ENCODE measurements at places on chromosomes 4 and X.

DNA sequence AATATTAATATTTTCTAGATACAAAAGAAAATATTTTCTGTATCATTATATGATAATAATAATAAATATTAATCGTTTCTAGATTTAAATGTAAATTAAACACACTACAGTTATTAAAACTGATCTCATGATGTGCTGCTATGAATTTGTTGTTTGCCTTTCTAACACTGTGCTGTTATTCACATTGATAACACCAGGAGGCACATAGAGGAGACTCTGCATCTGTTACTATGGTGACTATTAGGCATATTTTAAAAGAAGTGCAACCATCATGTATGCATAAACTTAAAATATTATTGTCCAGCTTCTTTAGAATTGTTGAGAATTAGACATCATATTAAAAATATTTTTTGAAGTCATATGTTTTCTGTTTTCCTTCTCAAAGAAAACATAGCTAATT is 11.8 kb upstream of the PDGFC start:
- peak; percentile 34 for DNase-seq

- DNase-seq, result peak; percentile 61
These were observed 30.7 kb upstream of the SMARCA5 start for GRCh38 chr4:143482840-143483239.

GRCh38 chrX:122625239-122625638 is 558.8 kb upstream of the GRIA3 start:
- DNase-seq, result no peak

DNA sequence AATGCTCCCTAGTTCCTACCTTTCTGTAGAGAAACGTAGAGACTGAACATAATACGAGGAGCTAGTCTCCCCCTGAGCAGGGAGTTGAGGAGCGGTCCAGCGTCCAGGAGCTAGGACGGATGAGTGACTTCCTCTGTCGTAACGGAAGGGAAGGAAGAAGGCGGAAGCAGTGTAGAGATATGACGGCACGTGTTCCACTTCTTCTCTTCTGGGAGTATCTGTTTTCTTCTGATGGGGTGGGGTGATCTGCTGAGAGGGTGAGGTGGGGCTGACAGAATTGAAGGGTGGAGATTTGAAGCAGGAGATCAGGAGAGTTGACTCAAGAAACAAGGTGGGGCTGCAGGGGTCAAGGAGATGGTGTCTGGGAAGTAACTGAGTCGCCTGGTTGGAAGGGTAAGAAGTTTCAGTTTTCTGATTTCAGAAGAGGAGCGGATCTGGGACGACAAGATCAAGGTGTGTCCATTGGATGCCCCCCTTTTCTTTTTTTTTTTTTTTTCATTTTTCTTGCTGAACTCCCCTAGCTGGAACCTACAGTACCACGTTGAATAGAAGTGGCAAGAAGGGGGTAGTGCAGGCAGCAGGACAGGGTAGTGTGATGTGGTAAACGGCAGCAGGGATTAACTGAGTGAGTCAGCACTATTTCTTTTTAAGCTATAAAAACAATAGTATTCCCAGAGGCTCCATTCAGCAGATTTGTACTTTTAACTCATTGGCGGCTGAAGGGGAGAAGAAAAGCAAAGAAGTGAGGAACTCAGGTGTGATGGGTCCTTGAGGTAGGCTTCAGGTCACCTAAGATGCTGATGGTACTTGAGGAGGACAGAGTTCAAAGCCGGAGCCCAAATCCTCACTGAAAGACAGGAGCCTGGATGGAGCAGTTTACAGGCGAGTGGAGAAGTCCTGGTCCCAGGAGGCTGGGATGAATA is 50.8 kb upstream of the SETD7 start:
- peak; percentile 56 for DNase-seq

DNA sequence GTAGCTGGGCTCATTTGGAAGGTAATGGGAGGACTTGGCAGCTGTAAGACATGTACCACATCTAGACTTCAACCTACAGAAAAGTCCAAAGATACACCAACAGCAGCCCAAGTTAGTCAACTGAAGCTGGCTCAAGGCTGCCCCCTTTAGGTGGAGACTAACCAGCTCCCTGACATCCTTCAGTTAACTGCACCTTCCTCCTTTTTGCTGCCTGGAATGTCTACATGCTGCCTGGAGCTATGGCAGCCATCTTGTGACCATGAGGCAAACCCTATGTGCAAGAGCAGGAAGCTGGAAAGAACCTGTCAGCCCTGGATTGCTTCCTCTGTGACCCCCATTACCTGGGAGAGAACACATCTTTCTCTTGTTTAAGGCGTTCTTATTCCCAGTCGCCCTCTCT is 25.8 kb downstream of the ARSD start:
- DNase-seq, result peak; percentile 8

- no peak for DNase-seq
These were observed 37.7 kb downstream of the BCLAF3 start for GRCh38 chrX:19953145-19953544.

DNA sequence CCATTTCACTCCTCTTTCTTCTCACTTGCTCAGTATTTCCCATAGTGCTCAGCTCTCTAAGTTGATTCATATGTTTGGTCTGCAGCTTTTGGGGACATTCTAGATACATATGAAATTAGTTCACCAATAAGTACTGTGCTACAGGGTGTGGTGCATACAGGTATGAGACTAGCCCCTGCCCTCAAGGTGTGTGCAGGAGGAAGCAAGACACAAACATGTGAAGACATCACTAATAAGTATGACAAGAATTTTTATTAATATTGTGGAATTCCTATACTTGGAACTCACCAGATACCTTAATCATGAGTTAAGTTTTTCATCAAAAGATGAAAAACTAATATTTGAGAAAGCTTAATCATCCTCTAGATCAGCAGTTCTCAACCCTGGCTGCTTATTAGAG is 505.2 kb downstream of the ZNF674 start:
- no peak for DNase-seq

DNA sequence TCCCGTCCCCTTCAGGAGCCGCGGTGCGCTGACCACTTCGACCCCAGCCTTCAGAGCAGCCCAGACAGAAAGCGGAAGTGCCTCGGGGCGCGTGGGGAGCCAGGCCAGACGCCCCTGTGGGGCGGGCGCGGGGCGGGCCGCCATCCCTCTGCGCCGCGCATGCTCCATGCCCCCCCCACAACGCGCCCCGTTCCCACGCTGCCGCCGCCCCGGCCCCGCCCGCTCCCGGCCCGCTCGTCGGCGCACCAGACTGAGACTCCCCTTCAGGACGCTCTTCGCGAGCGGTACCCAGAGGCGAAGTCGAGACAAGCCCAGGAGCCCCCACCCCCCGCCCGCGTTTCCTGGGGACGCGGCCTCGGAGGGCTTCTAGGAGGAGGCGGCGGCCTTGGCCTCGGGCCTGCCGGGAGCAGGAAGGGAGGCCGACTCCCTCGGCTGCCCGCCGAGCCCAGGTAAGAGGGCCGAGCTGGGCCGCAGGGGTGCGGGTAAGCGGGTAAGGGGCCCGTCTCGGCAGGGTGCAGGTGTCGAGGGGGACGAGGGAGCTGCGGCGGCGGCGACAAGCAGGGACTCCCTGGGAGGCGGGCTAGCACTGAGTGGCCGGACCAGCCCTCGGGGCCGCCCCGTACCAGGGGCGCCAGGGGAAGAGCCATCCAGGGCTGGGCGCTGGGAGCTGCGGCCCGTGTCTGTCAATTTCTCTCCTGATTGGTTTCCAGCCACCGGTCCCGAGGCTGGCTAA is at the start of gene ZFP92:
ZFP92 (plus strand) TSS at position 218 of the 733 bp plus-strand sequence. CDS start 6,851 bp downstream, outside the sequence.
- DNase-seq, result peak; percentile 19

DNA sequence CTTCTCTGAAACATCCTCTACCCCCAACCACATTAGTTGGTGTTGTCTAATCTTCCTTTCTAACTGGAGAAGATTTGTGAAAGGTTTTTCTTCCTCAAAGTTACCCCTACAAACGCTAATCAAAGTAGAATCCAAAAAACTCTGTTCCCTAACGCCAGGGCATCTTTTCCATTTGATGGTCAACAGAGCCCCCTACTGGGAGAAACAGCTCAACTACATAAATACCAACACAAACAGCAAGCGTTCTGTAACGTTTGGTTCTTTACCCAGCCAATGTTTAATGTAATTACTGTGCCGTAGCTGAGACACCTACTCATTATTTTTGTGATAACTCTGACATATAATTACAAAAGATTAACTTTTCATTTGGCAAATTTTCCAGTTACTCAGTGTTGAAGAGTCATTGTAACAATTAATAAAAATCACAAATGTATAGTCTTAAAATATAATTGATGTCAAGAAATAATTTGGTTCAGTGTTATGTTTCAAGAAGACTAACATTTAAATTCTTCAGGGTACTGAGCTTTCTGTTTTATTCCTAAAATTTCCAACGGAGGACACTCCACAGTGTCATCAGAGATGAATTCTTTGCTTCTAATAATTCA is 94.9 kb upstream of the TBC1D9 start:
- peak; percentile 72 for DNase-seq

- DNase-seq, result no peak
These were observed 105.8 kb downstream of the POLA1 start for GRCh38 chrX:24799565-24799964.

DNA sequence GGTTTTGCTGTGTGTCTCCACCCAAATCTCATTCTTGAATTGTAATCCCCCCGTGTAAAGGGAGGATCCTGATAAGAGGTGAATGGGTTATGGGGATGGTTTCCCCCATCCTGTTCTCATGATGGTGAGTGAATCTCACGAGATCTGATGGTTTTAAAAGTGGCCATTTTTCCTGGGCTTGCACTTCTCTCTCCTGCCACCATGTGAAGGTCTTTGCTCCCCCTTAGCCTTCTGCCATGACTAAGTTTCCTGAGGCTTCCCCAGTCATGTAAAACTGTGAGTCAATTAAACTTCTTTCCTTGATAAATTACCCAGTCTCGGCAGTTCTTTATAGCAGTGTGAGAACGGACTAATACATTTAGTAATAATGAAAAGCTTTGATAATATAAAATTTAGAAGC is 46.9 kb downstream of the ANTXR2 start:
- DNase-seq, result no peak

DNA sequence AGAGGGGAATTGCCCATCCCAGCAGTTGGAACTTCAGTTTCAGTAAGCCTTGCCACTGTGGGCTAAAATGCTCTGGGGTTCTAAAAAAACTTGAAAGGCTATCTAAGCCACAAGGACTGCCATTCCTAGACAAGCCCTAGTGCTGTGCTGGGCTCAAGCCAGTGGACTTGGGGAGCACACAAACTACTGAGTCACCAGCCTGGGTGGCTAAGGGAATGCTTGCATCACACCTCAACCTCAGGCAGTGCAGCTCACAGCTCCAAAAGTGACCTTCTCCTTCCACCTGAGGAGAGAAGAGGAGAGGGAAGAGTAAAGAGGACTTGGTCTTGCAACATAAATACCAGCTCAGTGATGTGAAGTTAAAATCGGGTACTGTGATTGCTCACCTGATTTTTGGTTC is 116.7 kb upstream of the GLRA2 start:
- DNase-seq, result no peak

DNA sequence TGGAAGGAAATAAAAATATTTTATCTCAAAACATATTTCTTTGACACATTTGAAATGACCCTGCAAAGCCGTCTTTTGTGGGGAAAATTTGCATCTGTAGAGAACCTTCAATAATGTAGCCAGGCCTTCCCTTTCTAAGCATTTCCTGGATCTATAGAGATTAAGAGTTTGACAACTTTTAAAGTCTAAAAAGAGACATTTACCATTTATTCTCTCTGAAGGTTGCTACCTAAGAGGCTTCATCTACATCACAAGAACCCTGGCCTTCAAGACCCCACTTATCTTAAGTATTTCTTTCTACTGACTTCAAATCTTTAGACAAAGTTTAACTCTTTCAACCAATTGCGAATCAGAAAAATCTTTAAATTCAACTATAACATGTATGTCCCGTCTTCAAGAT is 1639.8 kb downstream of the RPA4 start:
- DNase-seq, result no peak

GRCh38 chr4:15653864-15654592 is 1.1 kb downstream of the FBXL5 start:
- peak; percentile 29 for DNase-seq

DNA sequence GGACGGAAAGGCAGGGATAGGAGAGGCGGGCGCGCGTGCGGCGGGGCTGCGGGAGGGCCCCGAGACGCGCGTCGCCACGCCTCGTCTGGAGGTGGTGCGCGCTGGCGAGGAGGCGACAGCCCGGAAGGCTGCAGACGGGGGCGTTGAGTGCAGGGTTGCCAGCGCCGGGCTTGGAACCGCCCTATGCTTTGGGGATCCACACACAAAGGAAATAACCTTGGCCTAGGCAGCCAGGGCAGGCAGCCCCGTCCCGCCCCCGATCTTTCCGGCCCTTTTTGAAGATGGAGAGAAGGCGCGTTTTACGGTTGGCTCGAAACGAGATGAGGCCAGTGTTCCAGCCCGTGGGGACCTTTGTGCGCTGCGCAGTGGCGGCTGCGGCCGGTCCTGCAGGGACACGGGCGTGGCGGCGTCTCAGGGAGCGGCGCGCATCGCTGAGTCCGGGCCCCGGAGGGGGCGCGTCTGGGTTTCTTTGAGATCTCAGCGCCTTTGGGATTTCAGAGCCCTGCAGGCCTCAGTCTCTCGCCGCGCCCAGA is 50.8 kb upstream of the TRIM2 start:
- peak; percentile 82 for DNase-seq

DNA sequence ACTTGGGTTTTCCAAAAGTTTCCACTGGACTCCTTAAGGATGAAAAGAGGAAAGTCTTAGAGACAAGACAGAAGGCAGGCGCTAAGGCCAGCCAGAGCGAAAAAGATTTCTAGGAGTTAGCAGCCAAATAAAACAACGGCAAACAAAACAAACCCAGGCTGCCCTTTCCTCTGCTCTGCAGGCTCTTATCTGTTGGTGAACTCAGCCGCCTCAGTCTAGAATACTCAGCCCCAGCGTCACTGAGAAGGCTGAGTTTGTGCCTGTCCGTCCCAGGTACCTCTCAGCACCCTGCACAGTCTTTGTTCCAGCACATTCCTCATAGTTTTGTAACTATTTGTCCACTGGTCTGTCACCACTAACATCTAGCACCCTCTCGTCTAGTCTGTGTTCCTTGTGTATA is 75.6 kb upstream of the FAM9C start:
- no peak for DNase-seq

GRCh38 chr4:2962614-2963174 is 512 bp downstream of the NOP14 start:
- DNase-seq, result peak; percentile 87

DNA sequence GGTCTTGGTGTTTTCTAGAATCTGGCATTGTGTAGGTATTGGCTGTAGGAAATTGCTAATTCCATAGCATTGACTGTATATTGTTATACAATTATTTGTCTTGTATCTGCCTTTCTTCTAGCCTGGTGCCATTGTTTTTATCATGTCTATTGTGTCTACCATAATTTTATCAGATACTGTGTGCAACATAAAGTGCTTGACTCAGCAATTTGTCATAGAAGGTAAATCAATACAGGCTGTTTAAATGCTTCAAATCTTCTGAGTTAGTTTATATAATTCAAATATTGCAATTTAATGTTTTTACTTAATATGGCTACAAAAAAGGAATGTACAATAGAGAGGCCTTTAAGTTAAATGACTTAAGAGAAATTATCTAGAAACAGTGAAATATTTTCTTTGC is 263.3 kb upstream of the UGT8 start:
- no peak for DNase-seq

All from DMS53 (cell line).